ENCODE measurements at places on chromosomes 12 and 14.

- DNase-seq, result no peak
Measured at GRCh38 chr12:57496822-57497221, 9.0 kb downstream of the MARS1 start.

DNA sequence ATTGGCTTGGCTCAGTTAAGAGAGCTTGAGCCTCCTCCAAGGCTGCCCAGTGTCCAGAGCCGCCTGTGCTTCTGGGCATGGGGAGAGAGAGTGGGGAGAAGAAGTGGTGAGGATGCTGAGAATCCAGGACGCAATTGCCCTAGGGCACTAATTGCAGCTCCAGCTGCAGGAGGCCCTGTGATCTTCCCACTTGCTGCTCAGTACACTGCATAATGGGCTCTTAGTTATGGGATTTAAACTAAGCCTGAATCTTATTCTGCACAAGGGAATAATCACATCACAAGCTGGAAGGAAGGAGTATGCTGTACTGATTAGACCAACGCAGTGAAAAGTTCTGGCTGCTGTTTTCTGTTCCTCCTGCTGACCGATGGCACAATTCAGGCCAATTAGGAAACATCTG lies 101.0 kb upstream of the PRMT8 start:
- no peak for DNase-seq

DNA sequence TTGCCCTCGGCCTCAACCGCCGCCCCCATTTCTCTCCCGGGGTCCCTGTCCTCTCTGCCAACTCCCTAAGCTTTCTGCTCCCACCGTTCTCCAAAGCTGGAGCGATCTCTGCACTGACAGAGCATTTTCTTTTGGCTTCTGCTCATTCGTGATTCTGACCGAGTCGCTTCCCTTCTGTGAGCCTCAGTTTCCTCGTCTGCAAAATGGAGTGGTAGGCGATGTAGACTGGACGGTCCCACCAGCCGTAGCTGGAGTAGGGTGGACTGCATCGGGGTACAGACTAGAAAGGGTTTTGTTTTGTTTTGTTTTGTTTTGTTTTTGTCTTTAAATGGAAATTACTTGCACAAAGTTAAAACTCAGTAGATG lies 2.4 kb downstream of the VSX2 start:
- DNase-seq, result no peak

- no peak for DNase-seq
Measured at GRCh38 chr14:24894583-24895242, 155.2 kb downstream of the STXBP6 start.

- no peak for DNase-seq
Measured at GRCh38 chr12:130127532-130127911, 34.7 kb upstream of the FZD10 start.

- DNase-seq, result peak; percentile 94
Measured at GRCh38 chr14:92724516-92725340, 23.7 kb downstream of the LGMN start.

DNA sequence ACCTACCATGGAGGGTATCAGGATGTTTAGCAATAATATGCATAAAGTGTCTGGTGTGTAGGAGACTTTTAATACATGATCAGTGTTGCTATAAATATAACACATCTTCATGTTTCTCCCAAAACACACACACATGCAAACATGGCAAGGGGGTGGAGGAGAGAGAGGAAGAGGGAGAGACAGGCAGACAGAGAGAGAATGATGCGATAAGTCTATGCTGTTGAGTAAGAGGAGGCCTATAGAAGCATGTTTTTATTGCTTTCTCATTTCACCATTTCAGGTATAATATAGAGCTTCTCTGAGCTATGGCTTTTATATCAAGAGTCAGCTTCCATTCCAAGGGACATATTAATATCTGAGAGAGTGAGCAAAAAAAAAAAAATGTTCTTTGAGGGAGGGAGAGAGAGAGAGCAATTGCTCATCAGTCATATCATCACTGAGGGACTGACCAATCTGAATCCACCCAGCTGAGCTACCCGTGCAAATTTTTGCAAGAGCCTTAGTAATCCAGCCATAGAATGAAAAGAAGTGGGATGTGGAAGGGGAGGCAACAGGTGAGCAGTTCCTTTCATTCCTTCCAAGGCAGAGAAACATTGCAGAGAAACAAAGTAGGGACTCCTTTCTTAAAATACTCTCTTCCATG lies 54.8 kb upstream of the RASSF8 start:
- no peak for DNase-seq

- peak; percentile 81 for DNase-seq
Measured at GRCh38 chr14:75426332-75427125, 1.3 kb upstream of the JDP2 start.

GRCh38 chr14:85444635-85445034 lies 85.3 kb upstream of the FLRT2 start:
- DNase-seq, result peak; percentile 48

DNA sequence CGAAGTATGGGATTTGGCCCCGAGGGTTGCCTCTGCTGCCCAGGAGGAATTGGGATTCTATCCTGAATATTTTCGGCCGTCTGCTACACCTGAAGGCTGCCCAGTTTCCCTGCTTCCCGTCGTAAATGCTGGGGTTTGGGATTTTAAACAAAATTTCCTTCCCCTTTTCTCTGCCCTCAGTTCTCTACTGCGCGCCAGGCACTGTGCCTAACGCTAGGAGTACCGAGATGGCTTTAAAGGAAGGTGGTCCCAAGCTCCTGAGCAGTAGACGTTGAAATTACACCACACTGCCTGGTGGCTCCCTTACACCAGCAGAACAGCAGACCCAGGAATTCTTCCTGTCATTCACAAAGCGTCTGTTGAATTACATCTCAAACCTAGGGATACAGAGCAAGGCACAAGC lies 566 bp upstream of the PRDM4 start:
- DNase-seq, result no peak

DNA sequence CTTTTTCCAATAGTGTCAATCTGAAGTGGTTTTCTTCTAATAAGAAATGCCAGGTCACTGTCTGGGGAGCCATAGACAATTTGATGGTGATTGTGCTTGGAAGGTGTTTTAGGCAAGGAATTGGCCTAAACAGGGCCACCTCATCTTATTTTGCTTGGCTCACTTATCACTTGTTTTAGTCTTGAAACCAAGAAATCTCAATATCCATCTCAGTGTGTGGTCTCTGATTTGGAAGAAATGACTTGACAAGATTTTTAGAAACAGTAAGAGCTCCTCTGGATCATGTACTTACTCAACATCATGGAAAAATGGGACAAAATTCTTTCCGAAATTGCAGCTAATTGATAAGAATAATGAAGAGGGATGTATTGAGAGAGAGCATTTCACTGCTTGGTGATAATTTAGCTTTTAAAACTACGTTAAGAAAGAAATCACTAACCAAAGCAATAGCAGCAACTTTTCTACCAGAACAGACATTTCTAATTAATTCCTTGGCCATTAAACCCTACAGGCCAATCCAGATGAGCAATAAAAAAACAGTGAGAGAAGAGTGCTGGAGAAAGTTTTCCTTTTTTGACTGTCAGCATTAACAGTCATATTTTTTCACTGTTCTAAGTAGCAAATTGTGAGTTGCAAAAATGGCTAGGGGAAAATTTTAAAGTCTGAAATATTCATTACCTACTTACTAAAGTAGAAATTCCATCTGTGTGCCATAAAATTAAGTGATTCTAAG lies 157.3 kb downstream of the AEBP2 start:
- DNase-seq, result no peak

DNA sequence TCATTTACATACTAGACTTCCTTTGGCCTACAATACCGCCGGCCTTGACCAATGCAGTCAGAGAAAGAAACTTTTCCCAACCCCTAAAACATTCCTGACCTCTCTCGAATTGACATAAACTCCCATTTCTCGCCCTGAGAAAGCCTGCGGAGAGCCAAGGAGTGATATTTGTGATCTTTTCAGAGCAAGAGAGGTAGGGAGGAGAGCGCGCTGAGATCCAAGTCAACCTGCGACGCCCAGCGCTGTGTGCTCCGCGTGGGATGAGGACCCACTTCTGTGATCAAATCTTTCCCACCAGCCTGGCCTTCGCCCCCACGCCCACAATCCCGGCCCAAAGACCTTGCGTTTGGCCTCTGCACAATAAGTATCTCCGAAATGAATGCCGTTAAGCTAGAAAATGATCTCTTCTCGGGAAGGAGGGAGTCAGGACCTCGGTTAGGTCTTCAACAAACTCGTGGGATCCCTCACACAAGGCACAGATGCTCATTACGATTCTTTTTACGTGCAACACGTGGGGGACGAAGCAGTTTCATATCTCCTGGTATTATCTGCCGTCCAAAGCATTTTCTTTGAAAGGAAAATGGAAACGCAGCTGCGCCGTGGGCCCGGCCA lies 6.3 kb upstream of the NPAS3 start:
- DNase-seq, result no peak

GRCh38 chr14:60329274-60329673 lies 80.3 kb downstream of the PPM1A start:
- DNase-seq, result peak; percentile 49

All from inflammatory macrophage (primary cell).